HEK293T (cell line): ENCODE measurements at places on chromosomes 1 and 21.

DNA sequence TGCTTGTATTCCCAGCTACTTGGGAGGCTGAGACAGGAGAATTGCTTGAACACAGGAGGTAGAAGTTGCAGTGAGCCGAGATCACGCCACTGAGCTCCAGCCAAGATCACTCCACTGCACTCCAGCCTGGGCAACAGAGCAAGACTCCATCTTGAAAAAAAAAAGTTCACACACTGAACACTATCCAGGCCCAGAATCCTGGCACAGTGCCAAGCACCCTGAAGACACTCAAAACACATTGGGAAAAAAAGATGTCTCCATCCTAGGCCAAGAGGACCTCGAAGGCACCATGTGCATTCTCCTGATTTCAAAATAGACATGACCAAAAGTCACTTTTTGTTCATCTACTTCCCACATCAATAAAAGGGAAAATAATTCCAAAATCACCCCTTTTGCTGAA lies 38.7 kb downstream of the SLC9A1 start:
- DNase-seq, result no peak

DNA sequence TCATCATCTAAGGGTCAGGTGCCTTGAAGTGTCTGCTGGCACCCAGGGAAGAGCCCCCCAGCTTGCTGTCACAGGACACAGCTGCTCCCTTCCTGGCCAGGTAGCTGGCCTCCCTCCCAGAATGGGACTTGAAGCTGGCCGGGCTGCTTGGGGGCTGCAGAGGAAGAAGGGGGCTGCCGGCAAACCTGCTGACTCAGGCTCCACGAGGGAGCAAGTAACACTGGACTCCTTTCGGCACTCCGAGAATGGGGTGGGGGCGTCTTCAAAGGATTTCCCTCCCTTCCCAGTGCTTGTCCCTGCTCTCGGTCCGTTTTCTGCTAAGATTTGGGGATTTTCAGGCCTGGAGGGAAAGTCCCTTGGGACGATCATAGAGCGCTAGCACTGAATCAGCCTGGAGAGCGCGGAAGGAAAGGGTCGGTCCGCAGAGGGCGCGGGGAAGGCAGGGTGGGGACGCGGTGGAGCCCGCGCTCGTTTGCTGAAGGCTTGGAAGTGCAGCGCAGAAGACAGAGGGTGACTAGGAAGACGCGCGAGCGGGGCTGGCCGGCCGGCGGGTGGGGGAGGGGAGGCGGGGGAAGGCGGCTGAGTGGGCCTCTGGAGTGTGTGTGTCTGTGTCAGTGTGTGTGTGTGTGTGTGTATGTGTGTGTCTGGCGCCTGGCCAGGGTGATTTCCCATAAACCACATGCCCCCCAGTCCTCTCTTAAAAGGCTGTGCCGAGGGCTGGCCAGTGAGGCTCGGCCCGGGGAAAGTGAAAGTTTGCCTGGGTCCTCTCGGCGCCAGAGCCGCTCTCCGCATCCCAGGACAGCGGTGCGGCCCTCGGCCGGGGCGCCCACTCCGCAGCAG lies at the start of gene CSF1:
Gene CSF1 (plus strand): TSS at position 727 of the 840 bp plus-strand sequence. CDS start 175 bp downstream, outside the sequence.
- DNase-seq, result peak; percentile 75

GRCh38 chr1:152048416-152049009 lies 11.7 kb upstream of the S100A11 start:
- DNase-seq, result no peak

DNA sequence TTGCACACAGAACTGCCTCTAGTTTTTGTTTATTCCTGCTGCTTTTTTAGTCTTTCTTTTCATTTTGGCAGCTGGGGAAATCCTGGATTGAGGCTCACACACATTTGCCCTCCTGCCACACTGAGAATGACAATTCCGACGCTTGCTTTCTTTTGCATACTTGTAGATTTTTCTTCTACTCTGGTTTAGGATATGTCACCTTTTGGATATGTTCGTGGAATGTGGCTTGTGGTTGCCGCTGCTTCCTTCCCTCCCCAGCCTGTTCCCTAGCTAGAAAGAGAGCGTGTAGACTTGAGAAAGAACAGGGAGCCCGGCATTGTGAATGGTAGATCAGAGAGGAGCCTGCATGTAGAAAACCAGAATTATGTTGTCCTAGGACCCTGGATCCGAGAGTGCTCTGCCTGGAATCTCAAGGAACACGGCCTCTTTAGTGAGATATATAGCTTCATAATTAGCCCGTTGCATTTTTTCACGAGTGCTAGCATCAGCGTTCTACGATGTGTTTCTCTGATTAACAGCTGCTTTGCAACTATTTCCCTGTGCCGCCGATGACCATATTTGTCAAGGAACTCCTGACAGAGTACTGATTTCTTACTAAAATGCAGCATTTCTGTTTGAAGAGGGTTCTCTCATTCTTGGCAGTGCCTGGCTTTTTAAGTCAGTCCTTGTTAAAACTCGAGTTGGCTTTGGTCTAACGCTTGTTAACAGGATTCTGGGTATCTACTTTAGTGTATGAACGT lies 56.2 kb downstream of the PEX14 start:
- DNase-seq, result no peak

DNA sequence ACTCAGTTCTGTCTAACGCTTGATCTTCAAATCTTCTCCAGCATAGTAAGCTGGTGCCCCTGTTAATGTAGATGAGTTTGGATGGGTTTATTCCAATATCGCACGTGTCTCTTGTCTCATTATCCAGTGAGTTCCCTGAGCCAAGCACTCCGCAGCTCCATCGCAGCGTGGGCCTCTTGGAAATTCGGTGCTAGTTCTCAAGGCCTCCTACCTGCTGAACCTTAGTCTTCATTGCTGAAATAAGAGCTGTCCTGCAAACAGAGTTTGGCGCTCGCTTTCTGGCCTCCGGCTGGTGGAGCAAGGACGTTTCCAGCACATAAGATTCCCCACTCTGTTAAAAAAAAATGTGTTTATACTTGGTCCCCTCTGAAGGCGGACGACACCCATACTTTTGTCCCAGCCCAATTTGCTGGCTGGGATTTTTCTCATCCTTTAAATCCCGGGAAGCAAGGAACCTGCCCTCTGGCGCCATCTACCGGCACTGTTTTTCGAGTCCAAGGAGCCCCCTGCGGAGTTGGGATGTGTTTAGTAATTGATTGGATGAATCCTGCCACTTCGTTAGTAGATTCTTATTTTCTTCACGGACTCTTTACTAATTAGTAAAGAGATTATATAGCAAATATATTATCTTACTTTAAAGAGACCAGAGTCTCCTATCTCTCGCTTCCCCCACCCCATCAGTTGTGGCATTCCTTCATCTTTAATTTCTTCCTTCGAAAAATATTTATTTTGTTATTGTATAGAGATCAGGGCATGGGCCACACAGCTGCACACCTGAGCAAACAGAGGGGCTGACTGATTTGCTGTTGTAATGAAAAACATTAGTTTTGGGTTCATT lies 14.7 kb downstream of the JUN start:
- DNase-seq, result peak; percentile 85

DNA sequence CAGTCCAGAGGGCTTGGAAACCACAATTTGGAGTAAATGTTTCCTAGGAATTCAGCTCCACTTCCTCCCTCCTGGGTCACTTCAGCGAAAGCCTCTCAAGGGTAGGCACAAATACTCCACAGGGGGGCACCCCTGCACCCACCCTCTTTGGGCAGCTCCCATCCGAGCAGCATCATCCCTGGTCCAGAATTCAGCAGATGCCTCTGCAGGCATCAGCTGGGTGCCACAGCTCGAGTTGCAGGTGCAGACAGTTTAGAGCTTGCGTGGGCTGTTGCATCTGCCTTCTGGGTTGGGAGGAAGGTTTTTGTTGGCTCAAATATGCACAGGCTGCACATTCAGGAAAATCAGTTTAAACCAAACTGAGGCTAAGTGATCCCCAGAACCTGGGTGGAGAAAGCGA lies 25.0 kb downstream of the KANK4 start:
- peak; percentile 57 for DNase-seq

DNA sequence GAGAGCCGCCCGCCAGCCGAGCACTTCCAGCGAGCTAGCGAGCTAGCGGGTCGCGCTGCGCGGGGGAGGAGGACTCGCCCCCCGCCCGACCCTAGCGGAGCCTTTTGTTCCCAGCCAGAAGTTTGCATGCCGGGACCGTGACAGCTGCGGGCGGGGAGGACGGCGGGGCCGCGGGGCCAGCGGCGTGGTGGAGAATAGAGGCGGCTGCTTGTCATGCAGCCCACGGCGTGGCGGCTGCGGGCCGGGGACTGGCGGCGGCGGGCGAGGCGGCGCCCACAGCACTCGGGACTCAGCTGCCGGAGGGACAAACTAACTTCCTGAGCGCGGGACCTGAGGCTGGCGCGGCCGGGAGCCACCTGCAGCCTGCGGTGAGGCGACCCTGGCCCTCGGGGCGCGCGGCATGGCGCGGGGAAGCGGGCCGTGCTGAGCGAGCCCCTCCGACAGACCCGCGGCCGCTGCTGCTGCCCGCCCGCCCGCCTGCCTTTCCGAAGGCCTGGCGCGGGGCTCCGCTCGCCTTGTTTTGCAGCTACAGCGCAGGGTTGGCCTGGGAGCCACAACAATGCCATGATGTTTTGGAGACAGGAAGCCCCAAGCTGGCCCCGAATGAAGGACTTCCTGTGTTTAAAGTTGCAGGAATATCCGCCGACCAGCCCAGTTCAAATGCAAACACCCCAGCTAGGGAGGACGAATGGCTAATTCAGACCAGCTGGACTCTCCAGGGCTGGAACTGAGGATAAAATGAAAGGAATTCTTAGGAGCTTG lies 82.2 kb upstream of the BMP8A start:
- peak; percentile 29 for DNase-seq

DNA sequence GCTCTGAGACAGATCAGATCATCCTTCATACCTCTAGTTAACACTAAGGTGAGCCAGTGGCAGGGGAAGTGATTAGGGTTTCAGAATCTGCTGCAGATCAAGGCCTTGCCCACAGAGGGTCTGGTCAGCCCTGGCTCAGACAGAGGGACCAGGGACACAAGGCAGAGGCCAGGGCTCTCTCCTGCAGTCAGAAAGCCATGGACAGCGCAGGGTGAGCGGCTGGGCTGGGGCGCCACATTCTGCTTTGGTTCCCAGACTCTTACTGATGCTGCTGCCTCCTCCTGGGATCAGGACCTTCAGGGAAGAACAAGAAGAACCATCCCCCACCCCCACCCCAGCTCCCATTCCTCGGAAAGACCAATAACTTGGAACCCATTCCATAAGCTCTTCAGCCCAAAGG lies 43.1 kb downstream of the GPR161 start:
- DNase-seq, result no peak

- DNase-seq, result no peak
Measured at GRCh38 chr1:65793359-65793732, 651 bp downstream of the PDE4B start.

DNA sequence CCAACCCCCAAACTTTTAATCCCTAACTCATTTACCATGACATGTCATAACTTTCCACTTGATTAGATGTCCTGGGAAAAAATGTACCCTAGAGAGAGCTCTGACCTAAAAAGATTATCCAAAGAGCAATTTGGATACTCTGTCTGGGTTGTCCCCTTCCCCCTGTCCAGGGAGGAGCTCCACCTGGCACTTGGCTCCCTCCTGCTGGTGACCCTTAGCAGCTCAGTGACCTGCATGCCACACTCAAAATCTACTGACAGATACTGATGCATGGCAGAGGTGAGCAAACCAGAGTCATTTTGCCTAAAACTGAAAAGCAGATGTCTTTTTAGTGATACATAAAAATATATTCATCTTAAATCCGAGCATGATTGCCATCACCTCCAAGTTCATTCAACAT lies 442.3 kb upstream of the CHRM3 start:
- no peak for DNase-seq

GRCh38 chr1:25697435-25698217 lies 81.0 kb downstream of the MAN1C1 start:
- no peak for DNase-seq

DNA sequence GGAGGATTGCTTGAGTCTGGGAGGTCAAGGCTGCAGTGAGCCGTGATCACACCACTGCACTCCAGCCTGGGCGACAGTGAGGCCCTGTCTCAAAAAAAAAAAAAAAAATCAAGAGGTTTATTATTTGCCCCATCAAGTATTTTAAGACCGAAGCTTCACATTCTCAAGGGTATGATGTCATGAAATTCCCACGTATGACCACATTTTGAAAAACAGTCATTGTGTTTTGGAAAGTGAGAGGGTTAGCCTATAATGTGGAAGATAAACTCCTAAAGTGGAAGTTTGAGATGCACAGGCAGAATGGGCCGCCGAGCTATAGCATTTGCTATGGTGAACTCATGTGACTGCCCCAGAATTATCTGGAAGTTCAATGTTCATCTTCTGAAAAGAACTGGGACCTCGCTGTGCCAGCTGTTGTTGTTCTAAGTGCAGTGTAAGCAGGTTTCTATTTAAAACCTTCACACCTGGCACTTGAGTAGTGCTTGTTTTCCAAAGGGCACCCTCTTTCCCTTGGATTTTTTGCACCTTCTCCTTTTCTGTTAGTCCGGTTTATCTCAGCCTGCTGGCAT lies 96.9 kb upstream of the SLC25A33 start:
- DNase-seq, result no peak

DNA sequence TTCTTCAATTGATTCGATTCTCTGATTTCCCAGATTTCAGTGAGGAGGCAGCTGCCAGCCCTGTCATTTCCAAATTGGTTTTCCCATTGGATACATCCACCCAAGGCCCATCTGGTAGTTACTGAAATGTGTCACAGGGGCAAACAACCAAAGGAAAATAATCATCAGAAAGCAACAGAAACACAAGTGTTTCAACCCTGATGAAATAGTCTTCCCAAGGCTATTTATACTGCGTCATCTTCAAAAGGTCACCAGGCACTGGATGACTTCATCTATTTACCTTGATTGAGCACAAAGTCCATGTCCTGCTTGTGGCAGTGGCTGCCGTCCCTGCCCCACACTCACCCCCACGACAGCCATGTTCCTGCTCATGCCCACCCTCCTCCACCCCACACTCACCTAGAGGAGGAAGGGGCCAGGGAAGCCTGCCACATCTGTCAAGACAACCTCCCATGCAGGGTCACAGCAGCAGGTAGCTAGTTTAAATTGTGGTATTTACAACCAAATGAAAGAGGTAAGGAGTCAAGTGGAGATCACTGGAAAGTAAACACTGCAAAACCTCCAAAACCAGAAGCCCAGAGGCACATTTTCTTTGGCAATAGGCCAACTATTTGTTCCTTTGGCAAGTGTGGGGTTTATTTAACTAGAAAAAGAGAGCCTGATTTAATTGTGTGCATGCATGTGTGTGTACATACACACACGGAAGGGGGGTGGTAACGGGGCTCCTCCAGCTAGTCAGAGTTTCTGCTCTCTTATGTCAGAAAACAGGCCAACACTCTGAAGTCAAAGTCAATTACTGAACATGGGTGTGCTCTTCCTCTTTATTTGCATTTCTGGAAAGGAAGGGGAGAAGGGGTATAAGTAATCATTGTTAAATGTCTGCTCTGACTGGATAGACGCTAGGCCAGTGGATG lies 49.5 kb upstream of the RAB4A start:
- peak; percentile 35 for DNase-seq

GRCh38 chr1:175369696-175370095 lies 177.1 kb upstream of the KIAA0040 start:
- DNase-seq, result no peak

GRCh38 chr21:38733972-38734546 lies 71.7 kb upstream of the ETS2 start:
- peak; percentile 76 for DNase-seq

GRCh38 chr1:56433056-56433577 lies 146.2 kb downstream of the PLPP3 start:
- no peak for DNase-seq

GRCh38 chr1:73452522-73452921 lies 745.5 kb downstream of the LRRIQ3 start:
- no peak for DNase-seq

- no peak for DNase-seq
Measured at GRCh38 chr1:93221913-93222312, 41.4 kb downstream of the CCDC18 start.
